ENCODE measurements at places on chromosomes 7 and 10. TPM values are rescaled to one million over a fixed set of nuclear protein-coding genes. Genes with fewer than 3 reads are reported as not detected.

Gene PIP4K2A
- 22.1 TPM for polyA plus RNA-seq

Gene CAV2
- 70.6 TPM for polyA plus RNA-seq

Gene MUC3A
- 0.21 TPM for polyA plus RNA-seq

Gene MIOS
- 32.0 TPM for polyA plus RNA-seq

Gene RPEL1
- polyA plus RNA-seq = not detected

Gene ELFN1
- polyA plus RNA-seq = 2.2 TPM

Gene TEX36
- polyA plus RNA-seq = not detected

Gene MAGI2
- polyA plus RNA-seq = 8.6 TPM

Gene PON1
- polyA plus RNA-seq = 0.35 TPM

Gene SPDYE16
- polyA plus RNA-seq = 5.4 TPM

Gene CRYGN
- polyA plus RNA-seq = 0.12 TPM

Gene TNKS2
- polyA plus RNA-seq = not detected

Gene GARS1
- 62.5 TPM for polyA plus RNA-seq

Gene TMEM140
- 14.3 TPM for polyA plus RNA-seq

Gene GAD2
- polyA plus RNA-seq = not detected

Gene CD36
- polyA plus RNA-seq = 147 TPM

Gene FAS
- polyA plus RNA-seq = 7.0 TPM

Gene PCGF5
- polyA plus RNA-seq = 14.6 TPM

Gene SERPINE1
- polyA plus RNA-seq = 5.7 TPM

Gene CAMK2B
- 9.9 TPM for polyA plus RNA-seq

Gene EEPD1
- not detected for polyA plus RNA-seq

Gene TMEM72
- polyA plus RNA-seq = 0.19 TPM

Gene EPHA1
- polyA plus RNA-seq = not detected

Gene ASIC3
- not detected for polyA plus RNA-seq

Gene GPAM
- polyA plus RNA-seq = 12.1 TPM

Gene HOXA11
- 2.0 TPM for polyA plus RNA-seq

Gene MSMB
- not detected for polyA plus RNA-seq

Gene SFMBT2
- 7.5 TPM for polyA plus RNA-seq

Gene ZCCHC24
- polyA plus RNA-seq = 48.0 TPM

Gene VWA2
- polyA plus RNA-seq = not detected

Gene UPK3B
- 30.0 TPM for polyA plus RNA-seq

Gene NXPH1
- polyA plus RNA-seq = not detected

Gene AZGP1
- polyA plus RNA-seq = 0.72 TPM

Gene SEMA3A
- polyA plus RNA-seq = 33.1 TPM

Gene CNTNAP2
- polyA plus RNA-seq = 12.7 TPM

Gene KMT2E
- 60.6 TPM for polyA plus RNA-seq

Gene PURB
- 44.7 TPM for polyA plus RNA-seq

Gene PPP1R17
- polyA plus RNA-seq = not detected

Gene SEMA3E
- 6.3 TPM for polyA plus RNA-seq

Gene HTR7
- polyA plus RNA-seq = 0.21 TPM

Gene SAMD8
- polyA plus RNA-seq = 14.6 TPM

Gene IDI2
- not detected for polyA plus RNA-seq

Gene ADAMTS14
- polyA plus RNA-seq = not detected

Gene NFE2L3
- 3.1 TPM for polyA plus RNA-seq

Gene LHFPL3
- not detected for polyA plus RNA-seq

Gene UNC5B
- 17.6 TPM for polyA plus RNA-seq

Gene CLCN1
- polyA plus RNA-seq = 1.9 TPM

Gene PPIF
- polyA plus RNA-seq = 17.9 TPM

Gene SLC39A12
- not detected for polyA plus RNA-seq

Gene ZNF12
- polyA plus RNA-seq = 25.0 TPM

Gene BRAF
- polyA plus RNA-seq = 11.2 TPM

Gene PVRIG
- polyA plus RNA-seq = 3.3 TPM

Gene ZC3HAV1L
- 15.8 TPM for polyA plus RNA-seq

Gene NPC1L1
- polyA plus RNA-seq = 0.05 TPM

Gene SAP25
- 2.6 TPM for polyA plus RNA-seq

Gene CUL1
- polyA plus RNA-seq = 53.7 TPM

Gene C10orf62
- polyA plus RNA-seq = not detected

Data from muscle of arm (tissue), 14 donors.